ENCODE measurements at places on chromosomes 3 and 15. TPM values are rescaled to one million over a fixed set of nuclear protein-coding genes. Genes with fewer than 3 reads are reported as not detected.

Gene CKMT1B
- total RNA-seq, result 0.68 TPM

Gene SCN11A
- 0.44 TPM for total RNA-seq

Gene C3orf62
- 3.7 TPM for total RNA-seq

Gene TMEM212
- not detected for total RNA-seq

Gene CHST2
- 3.5 TPM for total RNA-seq

Gene SCAPER
- total RNA-seq, result 23.8 TPM

Gene LYZL4
- total RNA-seq, result not detected

Gene CYP8B1
- not detected for total RNA-seq

Gene DUOX1
- total RNA-seq, result 0.44 TPM

Gene CLSTN2
- 19.5 TPM for total RNA-seq

Gene TMEM202
- not detected for total RNA-seq

Gene STARD5
- total RNA-seq, result 1.3 TPM
